Pancreas (tissue), 10 donors: ENCODE measurements at places on chromosomes 7 and 10.

DNA sequence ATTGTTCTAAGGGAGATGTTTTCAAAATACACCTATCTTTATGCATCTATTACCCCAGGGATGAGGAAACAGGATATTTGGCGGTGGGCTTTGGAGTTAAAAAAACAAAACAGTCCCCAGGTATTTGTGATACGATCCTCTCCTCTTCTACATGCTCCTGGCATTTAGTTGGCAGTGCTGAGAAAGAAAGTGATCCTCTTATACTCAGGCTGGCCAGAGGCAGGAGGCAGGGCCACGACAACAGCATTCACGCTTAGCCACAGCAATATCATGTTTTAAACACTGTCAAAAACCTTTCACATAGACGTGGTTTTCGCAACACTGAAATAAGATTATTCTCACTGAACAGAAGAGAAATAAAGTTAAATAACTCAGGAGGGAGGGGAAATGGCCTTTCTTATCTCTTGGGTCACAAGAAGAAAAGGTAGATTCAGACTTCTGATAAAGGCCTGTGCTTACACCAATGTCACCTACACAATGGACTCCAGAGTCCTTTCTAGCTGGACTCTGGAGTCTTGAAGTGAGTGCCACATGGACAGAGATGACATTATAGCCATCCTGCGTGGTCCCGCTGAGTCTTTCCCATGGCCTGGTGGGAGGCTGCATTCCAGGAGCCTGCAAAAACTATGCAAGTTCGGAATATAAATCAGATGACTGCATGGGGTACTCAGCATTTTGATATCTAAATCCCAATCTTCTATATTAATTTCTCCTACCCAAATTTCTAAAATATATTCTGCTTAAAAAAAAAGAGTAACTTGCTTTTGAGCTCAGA lies 88.7 kb downstream of the PIP4K2A start:
- no peak for DNase-seq

DNA sequence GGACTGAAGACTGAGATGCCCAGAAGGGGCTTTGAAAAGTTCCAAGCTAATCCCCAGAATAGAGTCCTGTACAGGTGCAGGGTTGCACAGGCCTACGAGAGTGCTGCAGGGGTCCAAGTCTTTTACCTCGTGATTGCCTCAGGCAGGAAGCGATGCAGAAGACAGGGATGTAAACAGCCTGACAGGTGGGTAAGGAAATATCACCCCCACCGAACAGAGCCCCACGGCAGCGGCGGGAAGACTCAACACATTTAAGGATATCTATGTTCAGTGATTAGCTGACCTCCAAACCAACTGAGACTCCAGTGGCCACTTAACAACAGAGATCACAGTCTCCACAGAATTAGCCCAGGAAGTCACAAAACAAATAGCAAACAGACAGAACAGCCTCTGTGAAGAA lies 73.9 kb upstream of the VIPR2 start:
- no peak for DNase-seq

- DNase-seq = no peak
Measured at GRCh38 chr7:36658335-36659171, 65.7 kb downstream of the AOAH start.

DNA sequence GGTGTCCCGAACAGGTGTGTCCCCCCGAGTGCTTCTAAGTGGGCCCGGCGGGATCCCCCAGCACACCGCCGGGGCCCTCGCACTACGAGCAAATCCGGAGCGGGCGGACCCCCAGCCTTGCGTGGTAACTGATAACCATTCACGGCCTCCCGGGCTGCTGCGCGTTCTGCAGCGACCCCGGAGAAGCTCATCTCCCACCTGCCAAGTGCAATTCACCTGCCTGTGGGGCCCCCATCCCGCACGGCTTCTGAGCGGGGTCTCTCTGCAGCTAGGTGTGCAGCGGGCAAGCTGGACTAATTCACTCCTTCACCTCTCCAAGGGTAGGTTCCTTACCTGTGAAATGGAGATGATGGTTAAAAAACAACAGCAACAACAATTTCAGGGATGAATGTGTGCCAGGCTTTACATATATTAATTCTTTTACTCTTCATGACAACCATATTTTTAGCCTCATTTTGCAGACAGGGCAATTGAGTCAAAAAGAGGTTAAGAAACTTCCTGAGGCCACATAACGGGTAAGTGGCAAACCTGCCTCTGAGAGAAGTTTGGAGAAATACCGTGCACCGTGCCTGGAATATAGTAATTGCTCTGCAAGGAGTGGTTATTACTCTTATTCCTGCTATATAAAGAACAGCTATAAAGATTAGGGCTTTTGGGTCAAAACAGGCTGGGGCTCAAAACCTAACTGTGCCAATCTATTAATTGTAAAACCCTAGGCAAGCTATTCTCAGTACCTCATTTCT lies 652 bp upstream of the PODXL start:
- peak; percentile 70 for DNase-seq

DNA sequence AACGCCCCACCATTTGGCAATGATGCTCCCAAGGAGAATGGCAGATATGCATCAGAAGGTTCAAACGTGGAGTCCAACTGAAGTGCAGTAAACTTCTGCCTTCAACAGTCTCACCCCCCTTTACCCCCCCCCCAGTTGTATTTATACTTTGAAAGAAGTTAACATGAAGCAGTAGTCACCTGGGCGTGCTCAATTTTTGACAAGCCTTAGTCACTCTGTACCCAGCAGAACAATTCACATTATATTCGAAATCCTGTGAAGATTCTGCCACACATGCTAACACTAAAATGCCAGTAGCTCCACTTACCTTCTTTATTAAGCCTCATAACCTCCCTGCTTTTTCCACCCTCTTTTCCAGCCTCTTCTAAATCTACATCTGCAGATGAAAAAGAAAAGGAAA lies 894 bp downstream of the ATXN7L1 start:
- DNase-seq = no peak

DNA sequence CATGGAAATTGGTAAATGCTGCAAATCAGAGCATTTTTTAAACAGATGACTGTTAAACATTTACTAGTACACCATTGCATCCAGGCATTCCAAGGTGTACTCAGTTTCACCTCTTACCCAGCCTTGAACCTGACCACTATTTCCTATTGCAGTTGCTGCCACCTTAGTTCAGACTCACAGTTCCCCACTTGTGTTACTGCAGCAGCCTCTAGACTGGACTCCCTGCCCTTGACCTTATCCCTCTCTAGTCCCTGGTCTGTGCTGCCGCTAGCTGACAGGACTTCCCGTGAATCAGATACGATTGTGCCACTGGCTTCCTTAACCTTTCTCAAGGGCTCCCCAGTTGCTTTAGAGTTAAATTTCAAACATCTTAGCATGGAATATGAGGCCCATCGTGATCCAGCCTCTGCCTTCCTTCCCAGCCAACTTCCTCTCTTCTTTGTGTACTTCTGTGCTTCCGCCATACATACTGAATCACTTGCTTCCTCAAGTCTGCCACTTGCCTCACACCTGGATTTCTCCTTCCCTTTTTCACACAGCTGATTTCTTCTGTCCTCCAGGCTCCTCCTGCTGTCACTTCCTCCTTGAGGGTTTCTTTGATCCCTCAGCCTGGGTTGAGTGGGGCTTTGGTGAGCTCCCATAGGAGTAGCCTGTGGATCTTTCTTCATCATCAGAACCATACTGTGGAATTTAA lies 118.7 kb upstream of the GJD4 start:
- no peak for DNase-seq

DNA sequence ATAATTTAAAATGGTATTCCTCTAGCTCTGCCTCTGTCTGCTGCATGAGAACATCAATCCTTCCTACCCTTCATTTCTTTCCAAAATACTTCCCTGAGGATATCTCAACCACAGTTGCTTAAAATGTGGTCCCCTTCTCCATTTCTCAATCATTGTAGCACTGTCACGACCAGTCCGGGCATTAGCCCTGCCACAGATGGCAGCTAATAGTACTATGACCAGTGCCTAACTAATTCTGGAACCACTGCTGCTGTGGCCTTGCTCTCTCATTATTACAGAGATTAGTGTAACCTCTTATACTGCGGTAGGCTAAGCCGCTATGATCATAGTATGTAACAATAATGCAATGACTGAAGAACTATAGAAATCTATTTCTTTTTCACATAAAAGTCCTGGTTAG lies 66.0 kb downstream of the REEP3 start:
- no peak for DNase-seq

DNA sequence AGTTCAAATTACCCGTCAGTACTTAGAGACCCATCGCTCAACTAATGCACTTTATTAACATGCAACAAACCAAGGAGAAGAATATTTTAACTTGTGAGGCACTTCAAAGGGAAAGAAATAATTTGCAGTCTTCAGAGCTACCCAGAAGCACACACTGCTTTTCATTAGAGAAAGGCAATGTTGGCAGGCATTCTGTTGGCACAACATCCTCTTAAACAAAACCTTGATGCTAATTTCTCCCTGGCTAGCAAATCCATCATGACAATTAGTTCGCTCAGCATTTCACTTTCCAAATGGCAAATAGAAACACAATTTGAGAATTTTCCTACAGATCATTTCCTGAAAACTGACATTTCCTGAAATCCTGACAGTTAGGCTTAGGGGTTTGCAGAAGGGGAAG lies 155.6 kb upstream of the FAM13C start:
- DNase-seq = no peak

- no peak for DNase-seq
Measured at GRCh38 chr7:112630565-112630964, 149.8 kb downstream of the LSMEM1 start.

GRCh38 chr7:19920705-19921104 lies 147.3 kb upstream of the TMEM196 start:
- no peak for DNase-seq

DNA sequence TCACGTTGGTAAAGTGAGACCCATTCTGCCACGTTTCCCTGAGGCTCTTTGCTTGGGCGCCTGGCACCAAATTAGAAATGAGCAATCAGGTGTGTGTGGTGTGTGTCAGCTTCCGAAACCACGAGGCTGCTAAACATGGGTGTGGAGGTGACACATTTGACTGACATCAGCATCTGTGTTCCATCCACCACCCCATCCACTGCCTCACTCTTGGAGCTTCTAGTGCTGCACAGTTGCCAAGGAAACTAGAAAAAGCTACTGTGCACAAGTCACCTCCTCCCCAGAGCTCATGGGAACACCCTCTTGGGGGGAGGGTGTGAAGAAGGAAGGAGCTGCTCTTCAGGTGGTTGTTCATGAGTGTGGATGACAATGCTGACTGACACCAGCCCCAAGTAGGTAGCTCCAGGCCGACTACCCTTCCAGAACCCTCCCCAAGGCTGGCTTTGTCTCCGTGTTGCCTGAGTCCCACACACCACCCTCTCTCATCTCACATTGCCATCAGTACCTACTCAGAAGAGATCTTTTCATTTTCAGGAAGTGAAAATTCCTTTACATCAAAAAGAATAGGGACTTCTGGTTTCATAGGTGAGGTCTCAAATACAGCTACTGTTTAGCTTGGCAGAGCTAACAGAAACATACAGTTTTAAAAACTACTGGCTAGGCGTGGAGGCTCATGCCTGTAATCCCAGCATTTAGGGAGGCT lies 152.2 kb downstream of the TMEM178B start:
- DNase-seq = no peak

- DNase-seq = no peak
Measured at GRCh38 chr7:110043519-110043918, 1047.4 kb upstream of the LRRN3 start.

DNA sequence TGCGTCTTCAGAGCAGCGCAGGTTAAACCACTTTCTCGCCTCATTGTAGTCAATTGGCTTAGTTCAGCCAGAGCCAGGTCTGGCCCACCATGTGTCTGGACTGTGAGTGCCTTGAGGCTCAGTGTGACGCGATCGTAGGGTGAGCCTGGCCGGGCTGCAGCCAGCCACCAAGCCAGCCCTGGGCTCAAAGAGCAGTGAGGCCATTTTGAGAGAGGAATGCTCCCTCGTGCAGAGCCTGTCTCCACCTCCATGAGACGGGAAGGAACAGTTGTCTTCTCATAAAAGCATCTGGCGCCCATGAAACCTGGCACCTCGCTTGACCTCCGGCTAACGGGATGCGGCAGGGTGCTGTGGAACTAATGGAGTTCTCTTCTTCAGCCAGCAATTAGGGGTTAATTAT lies 34.5 kb downstream of the LHPP start:
- DNase-seq = no peak

DNA sequence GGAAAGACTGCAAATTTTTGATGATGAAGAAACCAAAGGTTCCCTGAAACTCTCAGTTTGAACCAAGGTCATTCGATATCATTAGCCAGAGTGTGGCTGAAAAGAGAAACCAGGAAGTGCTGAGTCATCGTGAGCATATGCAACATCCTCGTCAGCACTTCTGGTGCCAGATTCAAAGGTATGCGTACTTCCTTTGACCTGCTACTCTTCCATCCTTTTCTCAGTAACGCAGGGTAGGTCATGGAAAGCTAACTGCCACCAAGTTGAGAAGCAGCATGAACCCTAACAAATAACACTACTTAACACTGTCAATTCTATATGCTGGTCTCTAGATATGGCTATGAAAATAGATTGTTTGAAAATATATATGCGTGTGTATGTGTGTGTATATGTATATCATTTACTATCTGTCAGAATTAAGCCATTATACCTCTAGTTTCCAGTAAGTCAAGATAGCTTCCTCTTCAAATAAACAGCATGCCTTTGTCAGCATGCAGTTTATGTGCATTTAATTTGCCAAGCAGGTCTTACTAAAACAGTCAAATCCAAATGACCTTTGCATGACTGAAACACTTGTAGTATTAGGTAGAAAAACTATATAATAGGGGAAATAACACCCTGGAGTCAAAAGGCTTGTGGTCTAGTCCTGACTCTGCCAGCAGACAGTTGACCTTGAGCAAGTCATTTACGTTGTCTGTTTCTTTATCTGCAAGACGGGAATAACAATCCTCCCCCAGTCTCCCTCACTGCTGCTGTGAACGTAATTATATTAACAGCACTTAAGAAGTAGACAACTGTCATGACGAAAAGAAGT lies 26.4 kb downstream of the CDK6 start:
- DNase-seq = peak; percentile 80

GRCh38 chr10:69048103-69048502 lies 39.8 kb upstream of the SRGN start:
- DNase-seq = no peak

GRCh38 chr7:573933-574381 lies 54.3 kb upstream of the PDGFA start:
- DNase-seq = no peak

DNA sequence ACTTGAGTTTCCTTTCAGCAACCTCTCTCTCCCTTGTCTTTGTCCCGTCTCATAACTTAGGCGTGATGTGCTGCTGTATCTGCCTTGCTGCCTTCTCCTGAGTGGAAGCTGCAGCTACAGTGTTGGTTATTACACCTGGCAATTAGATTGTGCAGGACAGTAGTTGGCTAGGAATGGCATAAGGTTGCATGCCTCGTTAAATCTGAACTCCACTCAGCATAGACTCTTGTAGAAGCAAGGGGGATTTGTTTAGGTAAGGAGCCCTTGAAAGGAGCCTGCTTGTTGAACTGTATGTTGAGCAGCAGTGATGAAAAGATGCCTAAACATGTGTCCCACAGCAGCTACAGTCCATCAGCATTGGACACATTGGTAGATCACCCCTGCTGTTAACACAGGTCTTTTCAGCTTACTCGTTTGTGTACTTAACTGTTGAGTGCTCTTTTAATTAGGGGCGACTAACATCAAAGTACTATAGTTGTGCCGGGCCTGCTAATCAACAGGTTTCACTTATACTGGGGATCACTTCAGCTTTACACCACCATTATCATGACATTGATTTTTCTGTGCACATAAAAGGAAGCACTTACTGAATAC lies 225.0 kb downstream of the AUTS2 start:
- DNase-seq = no peak
